Glutamatergic neuron (in vitro differentiated cells): ENCODE measurements at places on chromosomes 1 and 21. TPM values are rescaled to one million over a fixed set of nuclear protein-coding genes. Genes with fewer than 3 reads are reported as not detected.

Gene HMGCS2
- not detected for total RNA-seq

Gene RABGGTB
- total RNA-seq = 70.8 TPM

Gene MYOC
- not detected for total RNA-seq

Gene KIF2C
- total RNA-seq = 8.6 TPM

Gene VAV3
- 25.8 TPM for total RNA-seq

Gene RWDD3
- total RNA-seq = 17.5 TPM

Gene CELA3A
- not detected for total RNA-seq

Gene CA6
- not detected for total RNA-seq

Gene NUDT4B
- total RNA-seq = not detected

Gene CASZ1
- 18.3 TPM for total RNA-seq

Gene TRIM58
- 5.2 TPM for total RNA-seq

Gene CXADR
- 54.9 TPM for total RNA-seq

Gene PKN2
- 39.1 TPM for total RNA-seq

Gene MX1
- 1.5 TPM for total RNA-seq

Gene SPRR4
- not detected for total RNA-seq

Gene FAM131C
- 1.1 TPM for total RNA-seq

Gene USH2A
- not detected for total RNA-seq

Gene TMEM82
- not detected for total RNA-seq

Gene GPR157
- total RNA-seq = 0.76 TPM

Gene TNNT2
- total RNA-seq = not detected

Gene GNAT2
- not detected for total RNA-seq

Gene TCHH
- total RNA-seq = 0.49 TPM

Gene OR2T29
- not detected for total RNA-seq

Gene USP24
- 54.6 TPM for total RNA-seq

Gene CHD5
- total RNA-seq = 0.96 TPM

Gene SESN2
- 57.2 TPM for total RNA-seq

Gene TSPEAR
- total RNA-seq = not detected

Gene RIT1
- 35.9 TPM for total RNA-seq

Gene LYSMD1
- total RNA-seq = 21.9 TPM

Gene COL9A2
- total RNA-seq = 3.3 TPM

Gene PLA2G2C
- not detected for total RNA-seq

Gene CNIH3
- 4.4 TPM for total RNA-seq

Gene IQGAP3
- 6.1 TPM for total RNA-seq

Gene UBE4B
- 94.1 TPM for total RNA-seq

Gene TNFAIP8L2
- total RNA-seq = not detected

Gene UBQLN4
- 52.4 TPM for total RNA-seq

Gene CR1
- not detected for total RNA-seq

Gene TCP10L
- total RNA-seq = 31.0 TPM

Gene LHX4
- total RNA-seq = 2.1 TPM

Gene EPHB2
- total RNA-seq = 93.0 TPM

Gene TFF3
- not detected for total RNA-seq

Gene ADCY10
- total RNA-seq = 0.07 TPM
